ENCODE measurements at places on chromosomes 7 and 10.

GRCh38 chr7:118747473-118747872 is 523.0 kb downstream of the ANKRD7 start:
- DNase-seq = no peak

DNA sequence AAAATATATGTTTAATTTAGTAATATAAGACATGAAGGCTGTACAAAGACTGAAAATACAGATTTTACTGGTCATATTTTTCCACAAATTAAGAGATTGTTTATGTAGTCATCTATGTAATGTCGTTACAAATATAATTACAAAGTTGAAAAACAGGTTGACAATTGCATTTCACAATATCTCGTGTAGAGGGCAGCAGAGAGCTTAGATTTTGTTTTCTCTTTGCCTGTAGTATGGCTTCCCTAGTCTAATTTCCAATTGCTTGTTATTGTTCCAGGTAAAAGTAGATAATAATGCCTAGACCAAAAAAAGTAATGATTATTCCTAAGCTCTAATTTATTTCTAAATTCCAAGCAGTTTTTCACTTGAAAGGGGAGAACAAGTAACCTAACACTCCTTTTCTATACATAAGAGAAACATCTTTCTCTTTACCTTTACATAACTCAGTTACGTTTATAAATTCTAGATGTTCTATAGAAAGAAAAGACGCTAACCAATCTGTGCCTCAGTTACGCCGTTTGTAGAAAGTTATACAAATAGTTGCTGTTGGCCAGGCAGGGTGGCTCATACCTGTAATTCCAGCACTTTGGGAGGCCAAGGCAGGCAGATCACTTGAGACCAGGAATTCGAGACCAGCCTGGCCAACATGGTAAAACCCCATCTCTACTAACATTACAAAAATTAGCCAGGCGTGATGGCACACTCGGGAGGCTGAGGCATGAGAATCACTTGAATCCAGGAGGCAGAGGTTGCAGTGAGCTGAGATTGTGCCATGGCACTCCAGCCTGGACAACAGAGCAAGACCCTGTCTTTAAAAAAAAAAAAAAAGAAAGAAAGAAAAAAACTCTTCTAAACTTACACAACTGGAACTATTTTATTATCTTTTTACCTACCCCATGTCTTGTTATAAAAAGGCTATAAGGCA is 30.0 kb downstream of the NET1 start:
- DNase-seq = peak; percentile 18

GRCh38 chr7:27997188-27997707 is 183.3 kb downstream of the JAZF1 start:
- no peak for DNase-seq

- DNase-seq = no peak
Observed at GRCh38 chr7:11846361-11846955, 14.5 kb upstream of the THSD7A start.

- no peak for DNase-seq
Observed at GRCh38 chr7:134086998-134087735, 40.0 kb upstream of the LRGUK start.

- DNase-seq = peak; percentile 72
Observed at GRCh38 chr7:786472-787255, 45.6 kb upstream of the SUN1 start.

DNA sequence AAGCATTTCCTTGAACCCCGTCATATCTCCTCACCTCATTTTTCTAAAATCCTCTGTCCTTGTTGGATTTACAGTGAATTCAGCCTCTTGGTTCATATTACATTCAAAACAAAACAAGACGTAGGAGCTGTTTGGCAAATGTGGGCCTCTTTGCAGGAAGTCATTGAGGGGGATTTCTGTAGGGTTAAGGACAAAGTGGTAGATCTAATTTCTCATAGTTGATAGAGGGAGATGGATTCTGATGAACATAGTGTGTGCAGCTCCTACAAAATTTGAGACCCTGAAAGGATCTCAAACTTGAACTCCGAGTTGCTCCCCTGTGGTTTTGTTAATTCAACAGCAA is 682 bp downstream of the TBXAS1 start:
- no peak for DNase-seq

GRCh38 chr7:55023841-55024505 is 5.2 kb downstream of the EGFR start:
- DNase-seq = no peak

DNA sequence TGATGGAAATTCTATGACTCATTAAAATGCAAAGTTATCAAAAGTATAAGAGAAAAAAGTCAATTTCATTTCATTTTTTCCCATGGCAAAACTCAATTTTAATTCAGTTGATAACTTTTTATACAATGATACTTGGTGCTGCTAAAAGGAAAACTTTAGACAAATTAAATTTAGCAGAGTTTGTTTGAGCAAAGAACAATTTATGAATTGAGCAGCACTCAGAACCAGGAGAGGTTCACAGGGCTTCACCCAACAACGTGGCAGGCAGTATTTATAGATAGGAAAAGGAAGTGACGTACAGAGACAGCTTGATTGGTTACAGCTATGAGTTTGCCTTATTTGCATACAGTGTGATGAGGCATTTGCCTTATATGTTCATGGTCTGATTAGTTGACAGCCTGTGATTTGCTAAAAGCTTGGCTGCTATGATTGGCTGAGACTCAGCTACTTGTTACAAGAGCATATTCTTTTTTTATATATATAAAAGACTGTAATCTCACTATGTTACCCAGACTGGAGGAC is 157.2 kb upstream of the CELF2 start:
- no peak for DNase-seq

DNA sequence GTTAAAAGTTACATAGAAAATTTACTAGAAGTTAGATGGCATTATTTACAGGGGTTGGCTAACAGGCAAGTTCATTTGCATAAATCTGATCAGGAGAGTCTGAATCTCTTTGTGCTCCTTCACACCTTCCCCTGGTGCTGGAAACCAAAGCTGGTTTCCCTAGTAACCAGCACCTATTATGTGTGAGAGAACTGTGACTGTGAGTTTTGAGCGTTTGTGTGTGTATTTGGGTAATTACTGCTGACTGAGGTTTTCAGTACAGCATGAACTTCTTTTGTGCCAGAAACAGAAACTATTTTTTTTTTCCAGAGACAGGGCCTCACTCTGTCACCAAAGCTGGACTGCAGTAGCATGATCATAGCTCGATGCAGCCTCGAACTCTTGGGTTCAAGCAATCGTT is 10.3 kb upstream of the IFIT1B start:
- DNase-seq = peak; percentile 45

GRCh38 chr7:91443862-91444261 is 179.6 kb downstream of the FZD1 start:
- DNase-seq = no peak

DNA sequence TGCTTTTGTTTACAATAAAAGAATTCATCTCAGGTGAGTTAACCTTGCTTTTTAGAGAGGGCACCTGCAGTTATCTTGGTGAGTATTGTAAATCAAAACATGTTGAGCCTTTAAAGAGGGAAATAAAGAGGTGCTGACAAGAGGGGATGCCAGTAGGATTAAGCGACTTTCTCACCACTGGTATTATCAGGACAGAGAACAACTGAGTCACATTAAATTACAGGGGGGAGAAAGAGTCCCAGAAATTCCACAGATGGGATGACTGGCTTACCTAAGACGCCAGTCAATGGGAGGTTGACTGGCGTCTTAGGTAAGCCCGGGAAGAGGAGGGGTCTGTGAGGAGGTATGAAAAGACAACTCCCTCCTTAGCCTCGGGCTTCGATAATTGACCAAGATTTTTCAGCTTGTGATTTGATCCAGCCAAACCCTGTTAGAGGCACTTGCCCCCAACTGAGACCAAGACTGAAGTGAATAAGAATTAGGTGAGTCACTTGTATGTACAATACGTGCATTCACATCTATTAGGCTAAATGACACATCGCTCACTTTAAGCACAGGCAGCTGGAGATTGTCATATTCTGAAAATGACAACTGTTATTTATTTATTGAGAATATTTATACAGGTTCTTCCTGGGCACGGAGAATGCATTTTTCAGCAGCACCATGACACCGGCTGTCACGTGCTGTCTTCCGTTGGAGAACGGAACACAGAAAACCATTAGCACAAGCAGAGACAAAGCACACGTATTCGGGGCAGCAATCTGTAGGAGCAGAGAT is 117.6 kb downstream of the SEM1 start:
- DNase-seq = no peak

DNA sequence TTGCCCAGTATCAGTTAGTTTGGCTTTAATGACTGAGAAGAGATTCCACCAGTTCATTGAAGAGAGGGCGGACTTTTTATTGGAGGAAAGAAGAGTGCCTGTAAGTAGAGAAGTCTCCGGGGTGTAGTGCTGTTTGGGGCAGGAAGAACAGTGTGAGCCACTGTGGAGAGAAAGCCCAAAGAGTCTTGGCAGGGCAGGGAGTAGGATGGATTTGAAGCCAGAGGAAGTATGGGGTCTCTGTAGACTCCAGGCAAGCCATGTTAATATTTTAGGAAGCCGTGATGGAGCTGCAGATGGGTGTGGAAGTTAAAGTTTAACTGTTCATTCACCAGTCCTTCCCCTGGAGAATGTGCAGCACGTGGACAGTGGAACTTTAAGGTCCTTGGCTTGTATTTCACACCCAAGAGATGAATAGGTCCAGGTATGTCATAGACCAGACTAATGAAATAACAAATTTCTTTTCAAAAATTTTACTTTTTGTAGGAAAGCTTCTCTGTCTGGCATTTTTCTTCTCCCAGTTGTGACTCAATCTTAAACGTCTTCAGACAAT is 54.1 kb downstream of the TCF7L2 start:
- no peak for DNase-seq

- DNase-seq = no peak
Observed at GRCh38 chr7:85737426-85737825, 550.6 kb upstream of the SEMA3D start.

DNA sequence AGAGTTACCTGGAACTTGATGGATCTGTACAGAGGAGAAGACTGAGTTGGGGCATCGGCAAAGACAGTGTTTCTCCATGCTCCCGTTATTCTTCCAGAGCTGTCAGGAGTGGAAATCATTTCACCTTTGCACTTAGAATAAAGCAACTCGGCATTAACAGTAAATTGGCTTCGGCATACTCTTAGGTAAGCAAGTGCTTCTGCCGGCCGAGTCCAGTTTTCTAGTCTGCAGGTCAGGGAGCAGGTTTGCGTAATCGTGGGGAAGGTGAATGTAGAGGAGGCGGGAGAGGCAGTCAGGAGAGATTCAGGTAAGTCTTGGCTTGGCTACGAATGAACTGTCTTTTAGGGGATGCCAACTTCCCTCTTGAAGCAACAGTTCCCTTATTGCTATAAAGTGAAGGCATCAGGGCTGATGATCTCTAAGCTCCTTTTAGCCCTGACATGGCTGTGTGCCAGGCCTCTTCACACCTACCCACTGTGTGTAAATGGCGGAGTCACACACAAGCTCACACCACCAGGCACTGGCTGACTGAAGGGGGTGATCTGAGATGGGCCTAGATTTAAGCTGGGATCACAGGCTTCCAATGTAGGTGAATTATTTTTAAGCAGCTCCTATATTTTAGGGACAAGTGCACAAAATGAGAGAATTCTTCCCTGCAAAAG is 127.1 kb downstream of the GATA3 start:
- no peak for DNase-seq

GRCh38 chr10:119217401-119217800 is 10.0 kb downstream of the GRK5 start:
- DNase-seq = no peak

DNA sequence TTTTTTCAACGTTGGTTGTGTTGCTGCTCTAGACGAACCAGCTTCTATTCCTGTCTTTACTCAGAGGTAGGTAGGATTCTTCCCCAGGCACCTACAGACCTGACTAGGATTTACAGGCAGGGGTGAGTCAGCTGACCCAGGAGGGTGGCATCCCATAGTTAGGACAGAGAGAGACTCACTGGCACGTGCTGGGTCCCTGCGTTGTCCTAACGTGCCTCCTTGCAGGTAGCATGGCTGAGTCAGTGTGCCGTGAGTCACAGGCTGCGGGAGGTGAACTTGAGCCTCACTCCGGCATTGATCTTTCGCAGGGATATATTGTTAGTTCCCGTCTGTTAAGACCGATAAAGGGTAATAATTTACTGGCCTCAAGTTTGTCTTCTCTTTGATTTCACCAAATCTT is 96.5 kb downstream of the PFKFB3 start:
- no peak for DNase-seq

DNA sequence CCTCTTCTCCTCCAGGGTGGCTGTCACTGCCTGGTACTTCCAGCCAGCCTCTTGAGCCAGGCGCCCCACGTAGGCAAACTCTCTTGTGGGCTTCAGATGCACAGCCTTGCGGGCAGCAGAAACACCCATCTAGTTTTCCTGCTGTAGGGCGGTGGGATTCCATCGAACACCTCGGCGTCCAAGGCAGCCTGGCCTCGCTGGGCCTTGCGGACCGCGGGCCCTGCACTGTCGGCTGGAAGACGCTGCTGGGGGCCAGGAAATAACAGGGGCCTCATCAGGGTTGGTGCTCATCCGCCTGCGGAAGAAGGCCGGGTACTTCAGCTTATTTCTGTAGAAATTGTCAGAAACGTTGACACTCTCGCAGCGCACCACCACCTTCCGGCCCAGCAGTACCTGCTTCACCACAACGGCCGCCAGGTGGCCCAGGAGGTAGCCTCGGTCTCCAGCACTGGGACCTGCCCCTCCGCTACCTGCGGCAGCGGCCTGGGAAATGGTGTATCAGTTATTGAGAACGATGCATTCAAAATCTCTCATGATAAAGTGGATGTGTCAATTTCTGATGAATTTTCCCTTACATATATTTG is 61.1 kb downstream of the WDFY4 start:
- DNase-seq = no peak

DNA sequence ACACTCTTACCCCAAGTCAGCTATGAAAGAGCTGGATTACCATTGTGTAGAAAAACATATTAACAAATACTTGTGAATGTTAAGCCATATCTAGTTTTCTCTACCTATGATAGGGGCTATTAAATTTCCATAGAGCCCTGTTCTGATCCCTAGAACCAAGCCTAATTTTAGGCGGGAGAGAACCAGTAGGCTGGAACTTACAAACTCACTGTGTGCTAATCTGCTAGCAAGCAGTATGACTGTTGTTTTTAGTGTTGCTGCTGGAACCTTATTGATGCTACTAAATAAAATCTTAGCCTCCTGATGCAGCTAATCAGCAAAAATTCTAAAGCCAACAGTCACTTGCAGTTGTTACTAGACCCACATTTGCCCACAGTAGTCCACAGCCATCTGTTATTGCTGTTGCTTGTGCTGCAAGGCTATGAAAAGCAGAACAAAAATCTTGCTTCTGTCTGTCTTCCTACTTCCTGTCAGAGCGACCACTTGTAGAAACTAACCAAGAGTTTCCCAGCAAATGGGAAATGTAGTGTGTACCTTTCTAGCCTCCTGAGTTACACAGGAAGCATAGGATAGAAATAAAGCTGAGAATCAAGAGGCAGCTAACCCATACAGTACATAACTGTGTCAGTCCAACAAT is 368.4 kb downstream of the ARL4A start:
- no peak for DNase-seq
